ENCODE measurements at places on chromosomes 12 and 14.

- DNase-seq: no peak
These were observed 60.7 kb downstream of the CCNK start for GRCh38 chr14:99541677-99542470.

DNA sequence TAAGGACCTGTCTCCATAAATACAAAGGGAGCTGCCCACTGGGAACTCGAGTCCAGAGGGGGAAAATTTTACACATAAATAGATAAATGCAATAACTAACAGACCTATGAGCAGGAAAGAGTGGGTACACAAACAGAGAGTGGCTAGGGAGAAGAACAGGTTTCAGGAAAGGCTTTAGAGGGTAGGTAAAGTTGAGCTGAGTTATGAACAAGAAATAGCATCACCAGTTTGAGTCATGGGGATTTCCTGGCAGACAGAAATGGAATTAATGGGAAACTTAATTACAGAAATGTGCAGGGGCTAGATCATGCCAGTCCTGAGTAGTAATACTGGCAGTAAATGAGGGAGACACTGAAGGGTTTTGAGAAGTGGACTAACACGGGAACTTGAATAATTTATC is 58.0 kb upstream of the CCDC175 start:
- no peak for DNase-seq

DNA sequence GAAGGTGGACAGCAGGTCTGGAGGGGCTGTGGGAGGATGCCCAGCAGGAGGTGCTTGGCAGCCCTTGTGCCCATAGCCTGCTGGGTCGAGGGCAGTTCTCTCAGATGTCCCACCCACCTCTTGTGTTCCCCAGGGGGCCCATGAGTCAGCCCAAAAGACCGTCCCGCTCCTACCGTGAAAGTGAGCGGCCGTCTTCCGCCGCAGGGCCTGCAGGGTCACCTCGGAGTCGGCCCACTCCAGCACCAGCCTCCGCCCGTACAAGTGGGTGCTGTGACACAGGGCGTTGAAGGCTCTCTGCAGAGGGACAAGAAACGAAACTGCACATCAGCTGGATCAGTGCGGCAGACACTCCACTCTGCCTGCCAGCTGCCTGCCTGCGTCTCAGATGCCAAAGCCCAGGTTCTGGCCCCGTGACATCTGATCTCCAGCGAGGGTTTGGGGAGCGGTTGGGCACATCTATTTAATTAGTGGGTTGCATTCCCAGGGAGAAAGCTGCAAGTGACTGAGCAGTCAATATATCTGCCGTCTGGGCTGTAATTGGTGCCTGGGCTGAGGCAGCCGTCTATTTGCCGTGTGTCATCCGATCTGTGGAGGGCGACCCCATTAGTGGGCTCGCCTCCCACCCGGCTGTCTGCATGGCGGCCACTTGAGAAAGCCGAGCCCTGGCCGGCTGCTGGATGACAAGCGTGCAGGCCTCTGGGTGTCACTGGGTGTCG is 121.5 kb downstream of the RBM19 start:
- no peak for DNase-seq

GRCh38 chr12:89507015-89507824 is 17.4 kb downstream of the GALNT4 start:
- no peak for DNase-seq

DNA sequence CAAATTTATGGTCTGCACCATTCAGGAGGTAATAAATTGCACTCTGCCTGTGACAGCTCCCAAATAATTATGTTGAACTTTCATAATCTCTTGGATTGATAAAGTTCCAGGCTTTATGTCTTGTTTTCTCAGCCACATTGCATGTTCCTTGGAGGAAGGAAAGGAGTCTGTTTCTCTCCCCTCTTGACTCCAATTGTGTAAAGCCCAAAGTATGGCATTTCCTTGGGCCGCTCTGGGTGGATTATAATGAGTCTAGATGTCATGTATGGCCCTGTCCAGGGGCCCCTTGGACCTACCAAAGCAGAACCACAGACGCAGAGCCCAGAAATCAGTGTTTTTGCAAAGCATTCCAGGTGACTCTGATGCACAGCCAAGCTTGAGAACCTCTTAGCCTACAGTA is 160.8 kb downstream of the KSR2 start:
- DNase-seq: no peak

- DNase-seq: no peak
These were observed 39.7 kb downstream of the PSMA6 start for GRCh38 chr14:35331605-35332516.

GRCh38 chr14:23640524-23641141 is 4.5 kb downstream of the DHRS2 start:
- DNase-seq: peak; percentile 51

DNA sequence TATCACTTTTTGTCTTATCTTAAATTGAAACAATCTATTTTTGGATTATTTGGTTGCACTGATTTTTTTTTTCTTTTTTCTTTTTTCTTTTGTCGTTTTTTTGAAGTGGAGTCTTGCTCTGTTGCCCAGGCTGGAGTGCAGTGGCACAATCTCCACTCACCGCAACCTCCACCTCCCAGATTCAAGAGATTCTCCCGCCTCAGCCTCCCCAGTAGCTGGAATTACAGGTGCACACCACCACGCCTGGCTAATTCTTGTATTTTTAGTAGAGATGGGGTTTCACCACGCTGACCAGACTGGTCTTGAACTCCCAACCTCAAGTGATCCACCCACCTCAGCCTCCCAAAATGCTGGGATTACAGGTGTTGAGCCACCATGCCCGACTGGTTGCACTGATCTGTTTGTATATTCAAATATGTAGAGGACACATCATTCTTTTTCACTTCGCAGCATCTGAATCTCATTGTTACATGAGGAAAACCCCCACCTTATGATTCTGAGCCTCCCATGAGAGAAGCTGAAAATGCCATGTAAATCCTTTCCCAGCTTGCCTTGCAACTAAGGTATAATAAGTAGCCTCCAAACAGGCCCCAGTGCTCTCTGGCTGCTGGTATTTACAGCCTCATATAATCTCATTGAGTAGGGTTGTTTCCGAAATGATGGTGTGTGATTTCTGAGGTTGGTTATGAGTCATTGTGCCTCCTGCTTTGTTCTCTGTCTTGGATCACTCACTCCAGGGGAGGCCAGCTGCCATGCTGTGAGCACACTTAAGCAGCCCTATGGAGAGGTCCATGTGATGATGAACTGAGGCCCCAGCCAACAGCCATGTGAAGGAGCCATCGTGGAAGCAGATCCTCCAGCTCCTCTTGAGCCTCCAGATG is 5.2 kb upstream of the HSP90B1 start:
- no peak for DNase-seq

- no peak for DNase-seq
These were observed 80.8 kb downstream of the MNAT1 start for GRCh38 chr14:60815371-60815770.

DNA sequence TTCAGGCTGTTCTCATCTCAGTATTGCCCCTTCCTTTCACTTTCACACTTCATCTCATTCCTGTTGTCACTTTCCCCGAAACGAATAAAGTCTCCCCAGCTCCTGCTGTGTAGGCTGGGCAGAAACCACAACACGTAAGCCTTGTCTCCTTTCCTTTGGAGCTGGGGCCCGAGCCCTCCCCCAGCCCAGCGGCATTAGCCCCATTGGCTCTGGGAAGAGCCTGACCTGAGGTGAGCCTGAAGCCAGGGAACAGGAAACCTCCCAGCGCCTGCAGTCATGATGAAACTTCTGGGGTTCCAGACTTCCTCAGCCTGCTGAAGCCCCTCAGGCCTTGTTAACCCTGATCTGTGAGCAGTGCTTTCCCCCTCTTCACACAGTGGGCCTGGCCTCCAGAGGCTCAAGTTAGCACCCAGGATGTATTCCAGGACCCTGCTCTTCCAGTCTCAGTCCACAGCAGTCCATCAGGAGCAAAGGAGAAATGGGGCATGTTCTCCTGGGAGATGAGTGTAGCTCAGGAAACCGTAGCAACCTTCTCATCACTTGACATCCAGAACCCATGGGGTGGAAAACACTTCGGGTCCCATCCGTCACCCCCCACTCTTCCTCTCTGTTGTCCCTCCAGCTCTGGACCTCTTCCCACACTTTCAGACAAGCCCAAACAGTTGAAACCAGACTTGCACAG is 21.8 kb downstream of the VASH1 start:
- DNase-seq: no peak

DNA sequence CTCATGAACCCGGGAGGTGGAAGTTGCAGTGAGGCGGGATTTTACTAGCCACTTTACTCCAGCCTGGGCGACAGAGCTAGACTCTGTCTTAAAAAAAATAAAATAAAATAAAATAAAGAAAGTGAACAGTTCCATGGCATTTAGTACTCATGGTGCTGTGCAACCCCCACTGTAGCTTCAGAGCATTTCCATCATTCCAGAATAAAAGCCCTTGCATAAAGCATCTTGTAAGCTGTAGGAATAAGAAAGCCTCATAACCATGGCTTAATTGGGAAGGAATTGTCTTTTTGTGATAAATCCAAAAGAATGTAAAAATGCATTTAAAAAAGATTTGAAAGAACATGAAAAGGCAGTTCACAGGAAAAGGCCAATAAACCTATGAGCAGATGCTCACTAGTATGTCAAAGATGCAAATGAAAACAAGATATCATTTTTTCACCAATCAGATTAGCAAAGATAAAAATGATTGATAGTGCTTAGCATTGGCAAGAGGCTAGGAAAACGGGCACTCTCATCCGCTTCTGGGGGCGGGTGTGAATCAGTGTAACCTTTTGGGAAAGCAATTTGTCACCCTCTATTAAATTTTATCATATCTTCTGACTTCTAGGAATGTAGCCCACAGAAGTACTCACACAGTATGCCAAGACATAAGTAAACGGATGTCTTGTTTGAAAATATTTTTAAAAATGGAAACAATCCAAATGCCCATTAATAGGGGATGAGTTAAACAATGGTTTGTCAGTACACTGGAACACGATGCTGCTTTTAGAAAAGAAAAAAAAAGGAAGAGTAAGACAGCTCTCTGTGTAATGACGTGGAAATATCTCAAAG is 46.6 kb downstream of the CFAP251 start:
- no peak for DNase-seq

DNA sequence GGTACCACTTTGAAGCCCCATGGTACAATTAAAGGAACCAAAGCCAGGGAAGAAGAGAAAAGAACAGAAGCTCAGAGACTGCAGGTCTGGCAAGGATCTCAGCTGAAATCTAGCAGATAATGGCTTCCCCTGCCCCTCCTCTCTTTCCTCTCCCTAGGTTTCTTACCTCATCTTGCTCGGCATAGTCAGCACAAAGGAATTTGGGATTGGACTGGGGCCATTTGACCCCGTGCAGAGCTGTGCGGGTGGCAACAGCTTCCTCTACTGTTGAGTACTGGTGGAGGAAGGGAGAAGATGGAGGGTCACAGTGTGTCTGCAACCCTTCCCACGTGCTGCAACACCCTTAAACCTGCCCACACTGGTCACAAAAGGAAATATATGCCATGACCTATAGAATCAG is 4.7 kb upstream of the CDH24 start:
- no peak for DNase-seq

DNA sequence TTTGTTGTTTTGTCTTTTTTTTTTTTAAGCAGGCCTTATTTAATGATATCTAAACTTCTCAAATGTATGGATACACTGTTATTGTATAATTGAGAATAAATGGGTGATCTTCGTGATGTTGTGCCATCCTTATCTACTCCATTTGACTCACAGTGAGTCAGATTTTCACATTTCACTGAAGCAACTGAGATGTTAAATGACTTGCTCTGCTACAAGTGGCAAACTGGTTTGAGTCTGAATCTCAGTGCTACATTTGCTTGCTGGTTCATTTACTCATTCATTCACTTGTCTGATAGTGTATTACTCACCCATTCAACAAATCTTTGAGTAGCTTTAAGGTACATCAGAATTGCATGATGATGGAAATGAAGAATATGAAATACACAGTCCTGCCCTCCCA is 2.6 kb downstream of the KIAA0586 start:
- no peak for DNase-seq

GRCh38 chr14:58662018-58662417 is 24.3 kb downstream of the DACT1 start:
- no peak for DNase-seq
